Substantia nigra (tissue), 51 donors: ENCODE measurements at places on chromosomes 2 and 18.

- no peak for DNase-seq
These were observed 39.7 kb upstream of the GRP start for GRCh38 chr18:59180150-59180845.

DNA sequence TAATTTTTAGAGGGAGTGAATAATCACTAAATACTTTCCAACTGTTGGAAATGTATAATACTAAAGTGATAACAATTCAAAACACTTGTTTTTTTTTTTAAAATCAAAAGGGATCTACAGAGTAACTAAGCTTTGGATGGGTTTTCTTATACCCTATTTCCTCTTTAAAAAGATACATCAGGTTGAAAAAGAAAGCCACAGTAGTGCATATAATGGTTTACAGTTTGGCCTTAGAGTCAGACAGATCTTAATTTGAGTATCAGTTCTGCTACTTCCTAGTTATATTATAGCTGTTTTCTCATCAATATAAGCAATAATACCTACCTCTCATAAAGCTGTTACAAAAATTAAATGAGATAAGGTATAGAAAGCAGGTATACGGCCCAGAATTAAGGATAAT, 28.5 kb downstream of the PSME4 start:
- DNase-seq: no peak

DNA sequence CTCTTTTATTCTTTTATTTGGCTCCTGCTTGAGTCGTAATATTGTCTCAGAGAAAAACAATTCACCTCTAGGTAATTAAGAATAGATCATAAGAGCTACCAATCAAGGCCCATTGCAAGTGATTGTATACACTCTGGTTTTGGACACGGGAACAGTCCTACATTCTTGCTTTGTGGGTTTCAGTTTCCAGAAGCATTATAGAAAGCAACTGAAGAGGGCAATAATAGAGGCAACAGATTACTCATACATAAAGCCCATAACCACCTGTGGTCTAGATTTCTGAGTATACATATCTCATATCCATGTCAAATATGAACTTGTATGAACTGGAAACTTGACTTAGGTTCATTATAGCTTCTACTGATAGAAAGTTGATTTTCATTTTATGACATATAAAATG, 65.4 kb downstream of the DIS3L2 start:
- DNase-seq: no peak

DNA sequence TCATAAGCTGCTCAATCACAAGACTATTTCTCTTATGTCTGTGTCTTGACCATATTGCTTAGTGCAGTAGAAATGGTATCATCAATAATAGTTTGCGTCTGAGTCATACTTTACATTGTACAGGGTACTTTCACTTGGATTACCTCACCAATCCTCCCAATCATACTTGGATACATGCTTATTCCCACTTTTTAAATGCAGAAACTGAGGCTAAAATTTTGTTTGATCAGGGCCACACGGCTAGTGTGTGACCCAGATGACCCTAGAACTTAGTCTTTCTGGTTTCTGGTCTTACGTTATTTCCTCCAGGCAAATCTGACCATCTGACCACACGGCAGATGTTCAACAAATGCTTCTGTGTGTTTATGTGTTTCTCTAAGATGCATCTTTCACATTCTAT, 23.8 kb upstream of the CCL20 start:
- DNase-seq: no peak

DNA sequence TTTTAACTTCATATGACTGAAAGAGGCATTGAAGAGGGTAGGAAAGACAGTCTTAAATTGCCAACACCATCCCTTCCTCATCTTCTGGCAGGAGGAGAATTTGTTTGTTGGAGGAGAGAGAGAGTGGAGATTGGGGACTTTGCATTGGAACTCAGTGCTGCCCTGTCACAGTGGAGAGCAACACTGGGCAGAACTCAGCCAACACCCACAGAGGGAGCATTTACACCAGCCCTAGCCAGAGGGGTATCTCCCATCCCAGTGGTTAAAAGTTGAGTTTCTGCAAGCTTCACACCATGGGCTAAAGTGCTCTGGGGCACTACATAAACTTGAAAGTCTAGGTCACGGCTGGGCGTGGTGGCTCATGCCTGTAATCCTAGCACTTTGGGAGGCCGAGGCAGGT, 174.1 kb downstream of the ANKRD30B start:
- no peak for DNase-seq
